CD4-positive, alpha-beta T cell treated with Interleukin-10 for 1 hour (primary cell): ENCODE measurements at places on chromosomes 5 and 9.

DNA sequence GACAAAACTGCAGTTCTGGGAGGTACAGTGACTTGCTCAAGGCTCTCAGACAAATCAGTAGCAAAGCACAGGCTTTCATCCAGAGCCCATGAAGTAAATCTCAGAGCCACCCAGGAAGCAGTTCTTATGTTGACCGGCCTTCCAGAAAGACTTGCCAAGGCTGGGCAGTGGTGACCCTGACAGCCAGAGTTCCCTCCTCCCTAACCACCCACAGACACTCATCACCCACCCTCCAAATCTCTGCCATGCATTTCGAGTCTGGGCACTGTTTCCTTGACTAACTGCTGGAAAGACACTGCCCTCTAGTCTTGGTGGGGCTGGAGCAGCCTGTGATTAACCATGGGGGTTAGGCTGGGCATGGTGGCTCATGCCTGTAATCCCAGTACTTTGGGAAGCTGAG, 21.5 kb downstream of the NEURL1B start:
- no peak for DNase-seq

DNA sequence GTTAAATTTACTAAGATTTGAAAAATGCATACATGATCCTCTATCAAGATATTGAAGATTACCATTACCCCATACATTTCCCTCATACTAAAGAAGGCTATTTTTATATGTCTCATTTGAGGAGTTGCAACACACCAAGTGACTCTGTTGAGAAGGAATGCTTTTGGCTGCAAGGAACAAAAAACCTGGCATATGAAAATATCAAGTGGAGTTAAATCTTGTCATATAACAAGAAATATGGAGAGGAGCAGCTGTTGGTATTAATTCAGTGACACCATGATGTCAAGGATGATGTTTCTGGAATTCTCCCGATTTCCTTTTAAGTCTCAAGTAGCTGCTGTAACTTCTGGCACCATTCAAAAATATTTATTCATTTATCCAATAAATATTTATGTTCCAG, 193.8 kb downstream of the CSNK1G3 start:
- no peak for DNase-seq

DNA sequence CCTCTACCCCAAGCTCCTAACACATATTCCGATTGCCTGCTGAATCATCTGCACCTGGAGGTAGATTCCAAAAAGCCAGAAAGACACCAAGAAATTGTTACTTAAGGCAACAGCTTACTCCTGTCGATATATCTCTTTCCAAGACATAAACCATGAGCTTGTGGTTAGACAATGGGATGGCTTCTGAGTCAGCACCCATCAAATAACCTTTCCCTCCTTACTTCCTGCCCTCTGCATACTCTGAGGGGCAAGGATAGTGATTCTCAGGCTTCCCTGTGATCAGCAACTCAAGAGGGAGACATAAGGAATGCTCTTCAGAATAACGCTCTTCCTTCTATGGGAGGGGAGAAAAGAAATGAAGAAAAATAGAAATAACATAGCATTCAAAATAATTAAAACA, 70.9 kb downstream of the TMEM215 start:
- no peak for DNase-seq

DNA sequence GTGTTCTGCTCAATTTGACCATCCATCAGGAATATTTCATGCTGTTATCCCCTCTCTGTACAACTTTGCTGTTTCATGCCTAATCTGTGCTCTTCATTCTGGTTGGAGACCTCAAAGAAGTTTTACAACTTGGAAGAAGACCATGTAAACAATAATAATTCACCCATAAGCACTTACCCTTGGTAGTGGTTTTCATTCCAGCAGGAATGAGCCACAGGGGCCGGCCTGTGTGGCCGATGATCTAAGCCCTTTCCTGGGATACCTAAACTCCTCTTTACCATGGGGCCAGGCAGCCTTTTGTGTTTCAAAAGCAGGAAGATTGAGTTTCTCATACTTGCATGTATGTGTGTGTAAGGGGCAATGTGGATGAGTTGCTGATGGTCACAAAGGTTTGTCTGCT, 165.0 kb downstream of the FGF1 start:
- DNase-seq, result no peak
